ENCODE measurements at places on chromosomes 13 and 19. TPM values are rescaled to one million over a fixed set of nuclear protein-coding genes. Genes with fewer than 3 reads are reported as not detected.

The ZNF529 gene
- polyA plus RNA-seq: 23.3 TPM

The VSTM1 gene
- not detected for polyA plus RNA-seq

The LILRB1 gene
- 1.0 TPM for polyA plus RNA-seq

The ZSCAN4 gene
- polyA plus RNA-seq: not detected

The ZNF285 gene
- polyA plus RNA-seq: 11.1 TPM

The SSC5D gene
- 2.5 TPM for polyA plus RNA-seq

The CABP5 gene
- polyA plus RNA-seq: not detected

The PRKCG gene
- polyA plus RNA-seq: 0.23 TPM

The CLPTM1 gene
- 136 TPM for polyA plus RNA-seq

The PLPP2 gene
- 4.7 TPM for polyA plus RNA-seq

The RXFP2 gene
- 2.0 TPM for polyA plus RNA-seq

The ZNF331 gene
- polyA plus RNA-seq: 18.3 TPM

The PALM3 gene
- polyA plus RNA-seq: 20.1 TPM

The ETV2 gene
- polyA plus RNA-seq: 2.6 TPM

The DMKN gene
- polyA plus RNA-seq: 73.6 TPM

The PINLYP gene
- 16.6 TPM for polyA plus RNA-seq

The PSG11 gene
- polyA plus RNA-seq: 0.30 TPM

The SLC46A3 gene
- polyA plus RNA-seq: 2.8 TPM

The MISP3 gene
- 7.6 TPM for polyA plus RNA-seq

The ZNF530 gene
- 4.9 TPM for polyA plus RNA-seq

The ZNF99 gene
- polyA plus RNA-seq: 1.1 TPM

The PNMA8A gene
- 71.1 TPM for polyA plus RNA-seq

The DCT gene
- polyA plus RNA-seq: 0.27 TPM

The FGF22 gene
- 1.1 TPM for polyA plus RNA-seq

The FUT6 gene
- 20.7 TPM for polyA plus RNA-seq

The ACP7 gene
- polyA plus RNA-seq: 0.72 TPM

The ZGLP1 gene
- 5.6 TPM for polyA plus RNA-seq

The ZNF773 gene
- 16.8 TPM for polyA plus RNA-seq

The GFY gene
- not detected for polyA plus RNA-seq

The F2RL3 gene
- polyA plus RNA-seq: 1.0 TPM
